Fibroblast of lung (primary cell): ENCODE measurements at places on chromosomes 16 and 17. TPM values are rescaled to one million over a fixed set of nuclear protein-coding genes. Genes with fewer than 3 reads are reported as not detected.

The UMOD gene
- total RNA-seq: not detected in 2 replicates

The FBXL19 gene
- total RNA-seq: 13.1 and 14.5 TPM in 2 replicates

The MRPL45 gene
- total RNA-seq: 34.7 and 35.4 TPM in 2 replicates

The CALB2 gene
- 0.51 and 1.3 TPM in 2 replicates for total RNA-seq

The CHCT1 gene
- 0.26 TPM in 1 of 2 replicates, not detected in the other for total RNA-seq

The SPN gene
- not detected in 2 replicates for total RNA-seq

The FNDC8 gene
- not detected in 2 replicates for total RNA-seq

The PRSS36 gene
- 0.17 TPM in 1 of 2 replicates, not detected in the other for total RNA-seq

The CIAO3 gene
- 31.0 and 38.0 TPM in 2 replicates for total RNA-seq

The ADGRG1 gene
- 0.51 and 1.8 TPM in 2 replicates for total RNA-seq

The NLGN2 gene
- total RNA-seq: 5.1 and 12.1 TPM in 2 replicates

The DLX3 gene
- total RNA-seq: not detected in 2 replicates

The TEKT5 gene
- 0.26 TPM in 1 of 2 replicates, not detected in the other for total RNA-seq

The RTN4RL1 gene
- 0.51 and 0.83 TPM in 2 replicates for total RNA-seq

The SPPL2C gene
- not detected in 2 replicates for total RNA-seq

The ARHGAP44 gene
- total RNA-seq: 1.5 and 1.7 TPM in 2 replicates

The FAM171A2 gene
- total RNA-seq: 5.0 and 6.4 TPM in 2 replicates

The ATP1B2 gene
- total RNA-seq: 0.33 TPM in 1 of 2 replicates, not detected in the other

The TTLL6 gene
- under 0.01 and 0.17 TPM in 2 replicates for total RNA-seq

The SLFN13 gene
- 2.0 and 2.1 TPM in 2 replicates for total RNA-seq

The CA10 gene
- not detected in 2 replicates for total RNA-seq

The PDE6G gene
- 0.17 TPM in 1 of 2 replicates, not detected in the other for total RNA-seq

The KRTAP1-5 gene
- total RNA-seq: 0.17 TPM in 1 of 2 replicates, not detected in the other

The NOMO2 gene
- total RNA-seq: 88.9 and 186 TPM in 2 replicates

The TEDC2 gene
- total RNA-seq: 1.0 and 1.7 TPM in 2 replicates

The NR1D1 gene
- total RNA-seq: 1.8 and 5.3 TPM in 2 replicates

The PNMT gene
- total RNA-seq: not detected in 2 replicates

The RGS9 gene
- total RNA-seq: 1.7 and 2.1 TPM in 2 replicates

The FBXL16 gene
- total RNA-seq: not detected in 2 replicates

The TMC7 gene
- 0.51 and 1.5 TPM in 2 replicates for total RNA-seq

The TPSAB1 gene
- total RNA-seq: not detected in 2 replicates

The CDK5R1 gene
- 0.33 and 0.51 TPM in 2 replicates for total RNA-seq

The PTGES3L gene
- total RNA-seq: 0.17 TPM in 1 of 2 replicates, not detected in the other

The LPCAT2 gene
- total RNA-seq: 13.1 and 17.8 TPM in 2 replicates

The CD79B gene
- 0.17 and 0.26 TPM in 2 replicates for total RNA-seq

The IGF2BP1 gene
- total RNA-seq: under 0.01 TPM in 2 replicates

The C17orf67 gene
- 1.3 and 1.7 TPM in 2 replicates for total RNA-seq

The CHST5 gene
- total RNA-seq: under 0.01 TPM in 1 of 2 replicates, not detected in the other

The KRT34 gene
- under 0.01 TPM in 1 of 2 replicates, not detected in the other for total RNA-seq

The TSR3 gene
- 74.7 and 77.6 TPM in 2 replicates for total RNA-seq

The AATK gene
- 0.26 and 0.50 TPM in 2 replicates for total RNA-seq

The CENPX gene
- total RNA-seq: 15.2 and 30.4 TPM in 2 replicates

The PRRT2 gene
- total RNA-seq: 2.1 TPM in 2 replicates

The MC1R gene
- 3.1 and 4.3 TPM in 2 replicates for total RNA-seq

The DGKE gene
- 4.4 and 6.4 TPM in 2 replicates for total RNA-seq

The CES5A gene
- total RNA-seq: not detected in 2 replicates

The RAB11FIP4 gene
- total RNA-seq: 0.66 and 1.8 TPM in 2 replicates

The KRT40 gene
- not detected in 2 replicates for total RNA-seq

The RBFOX1 gene
- total RNA-seq: not detected in 2 replicates

The NEUROD2 gene
- not detected in 2 replicates for total RNA-seq

The CCL16 gene
- not detected in 2 replicates for total RNA-seq

The PKMYT1 gene
- total RNA-seq: 0.26 and 1.2 TPM in 2 replicates

The SLC13A5 gene
- total RNA-seq: not detected in 2 replicates

The TRPV3 gene
- total RNA-seq: 0.77 and 0.99 TPM in 2 replicates

The ATP6V0D1 gene
- total RNA-seq: 68.1 and 91.2 TPM in 2 replicates

The TMEM208 gene
- total RNA-seq: 25.7 and 26.3 TPM in 2 replicates

The CA7 gene
- total RNA-seq: not detected in 2 replicates

The TP53TG3F gene
- not detected in 2 replicates for total RNA-seq
